ENCODE measurements at places on chromosomes 2 and 18.
A peak's percentile ranks its signal among the peaks of the same experiment; 100 is the strongest.

- no peak for DNase-seq
These were observed 41.1 kb upstream of the DSC1 start for GRCh38 chr18:31203794-31204148.

GRCh38 chr2:2887772-2888387 lies 489.7 kb downstream of the EIPR1 start:
- no peak for DNase-seq

DNA sequence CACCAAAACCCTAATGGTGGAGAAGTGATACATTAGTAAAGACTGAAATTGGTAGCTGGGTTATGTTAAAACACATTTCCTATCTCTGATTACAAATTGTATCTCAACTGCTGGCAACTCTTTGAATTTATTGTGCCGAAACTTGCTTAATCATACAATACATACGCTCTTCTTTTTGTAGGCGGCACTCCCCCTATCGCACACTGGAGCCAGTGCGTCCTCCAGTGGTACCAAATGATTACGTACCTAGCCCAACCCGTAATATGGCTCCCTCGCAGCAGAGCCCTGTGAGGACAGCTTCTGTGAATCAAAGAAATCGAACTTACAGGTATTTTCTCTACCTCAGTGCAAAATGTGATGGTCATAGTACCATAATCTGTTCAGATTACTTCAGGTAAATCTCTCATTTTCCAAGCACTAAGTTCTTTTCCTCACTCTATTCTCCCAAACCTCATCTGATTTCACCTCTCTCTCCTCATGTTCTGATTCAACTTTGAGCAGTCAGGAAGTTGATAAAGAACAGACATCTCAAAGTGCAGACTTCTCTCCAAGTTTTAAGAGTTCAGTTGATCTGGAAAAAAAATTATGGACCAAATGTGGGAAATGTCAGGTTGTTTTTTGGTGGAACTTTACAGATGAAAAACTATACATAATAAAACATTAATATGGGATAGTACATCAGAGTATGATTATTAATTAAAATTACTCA lies 66.5 kb downstream of the ABI2 start:
- DNase-seq: no peak

GRCh38 chr2:78093436-78093835 lies 571.3 kb upstream of the LRRTM4 start:
- DNase-seq: no peak

DNA sequence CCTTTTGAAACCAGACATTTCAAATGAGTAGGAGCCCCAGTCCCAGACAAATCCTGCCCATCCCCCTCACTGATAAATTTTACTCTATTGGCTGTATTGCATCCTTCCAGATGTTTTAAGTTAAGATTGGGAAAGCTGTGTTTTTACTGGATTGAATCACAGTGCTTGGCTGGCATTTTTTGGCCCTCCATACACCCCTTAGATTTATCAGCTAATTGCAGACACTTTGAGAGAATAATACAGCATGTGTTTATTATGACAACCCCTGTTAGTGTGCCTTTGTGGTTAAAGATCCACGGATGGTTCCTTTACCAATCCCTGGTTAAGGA lies 74.9 kb downstream of the ANTXR1 start:
- DNase-seq: no peak

GRCh38 chr18:58051765-58052460 lies 7.9 kb downstream of the NEDD4L start:
- no peak for DNase-seq

GRCh38 chr2:233700028-233700635 lies 7.4 kb downstream of the UGT1A6 start:
- DNase-seq: no peak

GRCh38 chr2:88016960-88017779 lies 823 bp upstream of the RNU2-63P start:
- DNase-seq: no peak

GRCh38 chr2:229282758-229283546 lies 11.9 kb upstream of the PID1 start:
- DNase-seq: no peak

- DNase-seq: peak; percentile 34
These were observed 66.6 kb downstream of the SPTBN1 start for GRCh38 chr2:54522624-54523281.

DNA sequence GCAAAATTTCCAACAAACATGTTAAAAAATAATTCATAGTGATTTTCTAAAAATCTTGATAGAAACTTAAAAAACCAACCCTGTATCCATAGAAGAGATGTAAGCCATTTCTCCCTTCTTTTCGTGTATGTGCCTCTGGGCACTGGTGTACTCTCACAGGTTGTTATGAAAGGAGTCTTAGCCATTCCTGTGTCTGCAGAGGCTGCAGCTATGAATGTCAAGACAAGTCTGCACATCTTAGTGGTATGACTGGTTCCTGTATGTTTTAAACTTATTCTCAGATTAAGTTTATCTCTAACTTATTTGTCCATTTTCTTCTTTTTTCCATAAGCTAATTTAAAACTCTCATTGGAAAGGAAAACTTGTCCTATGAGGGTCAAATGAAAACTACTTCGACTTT lies 84.0 kb downstream of the DPP4 start:
- no peak for DNase-seq

- DNase-seq: no peak
These were observed 39.9 kb upstream of the DARS1 start for GRCh38 chr2:136025057-136025973.

DNA sequence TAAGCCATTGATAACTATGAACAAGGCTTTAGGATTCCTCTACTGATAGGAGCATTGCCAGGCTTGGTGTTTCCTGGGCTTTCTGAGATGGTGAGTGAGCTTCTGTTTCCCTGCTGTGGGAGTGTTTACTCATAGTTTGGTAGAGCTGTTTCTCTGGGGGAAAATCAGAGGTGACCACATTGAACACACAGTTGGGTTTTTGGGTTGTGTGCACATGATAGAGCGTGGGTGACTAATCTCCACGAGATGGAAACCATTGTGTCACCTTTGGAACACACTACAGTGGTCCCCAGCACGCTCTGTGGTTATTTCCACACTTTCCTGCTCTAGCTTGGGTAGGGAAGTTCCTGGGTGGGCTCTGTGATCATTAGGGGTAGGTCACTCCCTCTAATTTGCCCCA lies 5.4 kb downstream of the IL1R1 start:
- peak; percentile 30 for DNase-seq

DNA sequence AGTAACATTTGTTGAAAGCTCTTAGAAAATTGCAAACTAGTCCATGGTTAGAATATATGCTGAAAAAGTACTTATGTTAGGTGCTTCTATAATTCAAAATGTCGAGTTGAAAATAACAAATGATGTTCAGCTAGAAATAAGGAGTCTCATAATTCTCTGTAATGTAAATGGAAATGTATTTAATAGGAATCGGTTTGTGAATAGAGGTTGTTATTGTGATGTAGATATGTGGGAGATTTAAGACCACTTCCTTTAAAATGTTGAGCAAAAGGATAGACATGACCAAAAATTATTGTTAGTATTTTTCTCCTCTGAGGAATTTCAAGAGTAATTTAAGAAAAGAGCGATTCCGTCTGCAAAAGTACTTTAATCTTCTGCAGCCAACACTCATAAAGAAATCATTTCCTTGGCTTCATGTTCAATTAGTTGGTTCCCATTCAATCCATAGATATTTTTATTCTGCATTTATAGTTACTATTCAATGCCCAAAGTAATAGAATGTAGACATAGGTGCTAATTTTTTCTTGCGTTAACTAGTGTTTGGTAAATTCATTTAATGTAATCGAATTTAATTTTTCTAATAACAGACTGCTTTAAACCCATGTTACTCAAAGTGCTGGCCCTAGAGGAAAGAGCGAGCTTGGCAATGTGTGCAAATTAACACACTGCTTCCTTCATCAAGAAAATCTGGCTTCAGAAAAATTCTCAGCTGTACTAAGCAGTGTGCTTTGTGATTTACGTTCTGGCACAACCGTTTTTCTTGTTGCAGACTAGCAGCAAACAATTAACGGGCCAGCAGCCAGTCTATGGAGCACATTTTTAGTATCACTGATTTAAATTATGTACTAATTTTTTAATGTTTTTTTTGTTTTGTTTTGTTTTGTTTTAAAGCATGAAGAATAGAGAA lies 32.2 kb downstream of the FN1 start:
- no peak for DNase-seq

GRCh38 chr18:830315-830901 lies 18.4 kb upstream of the YES1 start:
- DNase-seq: peak; percentile 1
